Globus pallidus (tissue), 1 donor: ENCODE measurements at places on chromosomes 6 and 20.

DNA sequence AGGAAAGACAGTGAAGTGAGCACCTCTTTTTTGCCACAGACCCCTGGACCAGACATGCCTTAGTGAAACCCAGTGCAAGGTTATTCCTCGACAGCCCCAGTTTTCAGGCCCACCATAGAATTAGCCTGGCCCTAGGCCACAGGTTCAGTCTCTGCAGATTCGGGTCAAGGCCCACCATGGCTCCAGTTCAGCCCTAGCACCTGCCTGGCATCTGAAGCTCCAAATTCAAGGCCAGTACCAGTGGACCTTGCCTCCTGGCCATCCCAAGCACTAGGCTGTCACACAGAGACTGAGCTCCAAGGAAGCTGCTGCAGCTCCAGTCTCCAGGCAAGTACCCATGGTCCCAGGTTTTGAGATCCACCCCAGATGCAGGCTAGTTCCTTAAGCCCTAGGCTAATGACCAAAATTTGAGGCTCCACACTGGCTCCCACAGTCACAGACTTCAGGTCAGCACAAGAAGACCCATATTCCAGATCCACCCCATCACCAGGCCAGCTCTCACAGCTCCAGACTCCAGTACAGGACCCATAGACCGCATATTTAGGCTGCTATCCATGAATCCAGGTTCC is 877.5 kb upstream of the ADGRB3 start:
- DNase-seq, result no peak

DNA sequence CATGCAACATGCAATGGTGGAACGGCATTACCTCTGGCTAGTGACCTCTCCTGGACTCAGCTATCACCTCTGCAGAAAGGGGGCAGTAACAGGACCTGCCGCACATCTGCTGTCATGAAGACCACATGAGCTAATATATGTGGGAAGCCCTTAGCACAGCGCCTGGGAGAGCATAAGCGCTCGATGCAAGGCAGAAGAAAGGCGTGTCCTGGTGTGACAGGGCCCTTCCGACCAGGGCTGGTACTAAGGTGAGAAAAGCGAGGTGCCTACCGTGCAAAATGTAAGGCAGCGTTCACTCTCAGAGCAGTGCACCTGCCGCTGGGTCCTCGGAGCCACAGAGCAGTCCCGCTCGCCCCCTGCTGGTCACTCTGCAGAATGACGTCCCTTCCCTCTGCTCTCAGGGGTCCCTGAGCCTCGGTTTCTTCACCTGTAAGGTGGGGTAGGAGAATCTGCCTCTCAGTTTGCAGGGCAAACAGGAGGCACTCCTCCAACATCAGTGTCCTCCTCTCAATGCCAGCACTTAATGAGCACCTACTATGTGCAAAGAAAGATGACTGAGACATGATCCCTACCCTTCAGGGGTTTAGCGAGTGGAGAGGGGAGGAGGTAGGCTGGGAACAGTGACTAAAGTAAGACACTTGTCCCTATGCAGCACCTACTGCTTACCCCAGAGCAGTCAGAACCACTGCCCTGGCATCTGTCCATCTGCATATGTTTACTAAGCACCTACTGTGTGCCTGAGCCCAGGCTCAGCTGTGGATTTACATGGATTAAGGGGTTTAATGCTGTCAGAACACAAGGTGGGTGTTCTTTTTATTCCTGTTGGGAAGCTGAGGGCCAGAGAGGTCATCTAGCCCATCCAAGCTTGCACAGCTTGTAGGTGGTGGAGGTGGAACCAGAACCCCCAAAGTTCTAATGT is 41.1 kb upstream of the PTGIS start:
- DNase-seq, result peak; percentile 35

DNA sequence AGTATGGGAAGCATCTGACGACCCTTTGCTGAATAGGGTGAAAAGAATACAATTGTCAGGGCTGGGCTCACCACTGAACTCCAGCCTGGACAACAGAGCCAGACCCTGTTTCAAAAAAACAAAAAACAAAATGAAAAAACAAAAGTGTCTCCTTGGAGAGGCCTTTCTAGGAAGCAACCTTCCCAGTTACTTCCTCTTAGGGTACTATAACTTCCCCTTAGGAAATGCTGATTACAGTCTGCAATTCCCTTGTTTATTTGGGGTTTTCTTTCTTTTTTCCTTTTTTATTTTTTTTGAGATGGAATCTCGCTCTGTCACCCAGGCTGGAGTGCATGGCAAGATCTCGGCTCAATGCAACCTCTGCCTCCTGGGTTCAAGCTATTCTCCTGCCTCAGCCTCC is 20.5 kb upstream of the TTPAL start:
- DNase-seq, result no peak

GRCh38 chr6:139099984-139100383 is 34.9 kb upstream of the HECA start:
- no peak for DNase-seq

DNA sequence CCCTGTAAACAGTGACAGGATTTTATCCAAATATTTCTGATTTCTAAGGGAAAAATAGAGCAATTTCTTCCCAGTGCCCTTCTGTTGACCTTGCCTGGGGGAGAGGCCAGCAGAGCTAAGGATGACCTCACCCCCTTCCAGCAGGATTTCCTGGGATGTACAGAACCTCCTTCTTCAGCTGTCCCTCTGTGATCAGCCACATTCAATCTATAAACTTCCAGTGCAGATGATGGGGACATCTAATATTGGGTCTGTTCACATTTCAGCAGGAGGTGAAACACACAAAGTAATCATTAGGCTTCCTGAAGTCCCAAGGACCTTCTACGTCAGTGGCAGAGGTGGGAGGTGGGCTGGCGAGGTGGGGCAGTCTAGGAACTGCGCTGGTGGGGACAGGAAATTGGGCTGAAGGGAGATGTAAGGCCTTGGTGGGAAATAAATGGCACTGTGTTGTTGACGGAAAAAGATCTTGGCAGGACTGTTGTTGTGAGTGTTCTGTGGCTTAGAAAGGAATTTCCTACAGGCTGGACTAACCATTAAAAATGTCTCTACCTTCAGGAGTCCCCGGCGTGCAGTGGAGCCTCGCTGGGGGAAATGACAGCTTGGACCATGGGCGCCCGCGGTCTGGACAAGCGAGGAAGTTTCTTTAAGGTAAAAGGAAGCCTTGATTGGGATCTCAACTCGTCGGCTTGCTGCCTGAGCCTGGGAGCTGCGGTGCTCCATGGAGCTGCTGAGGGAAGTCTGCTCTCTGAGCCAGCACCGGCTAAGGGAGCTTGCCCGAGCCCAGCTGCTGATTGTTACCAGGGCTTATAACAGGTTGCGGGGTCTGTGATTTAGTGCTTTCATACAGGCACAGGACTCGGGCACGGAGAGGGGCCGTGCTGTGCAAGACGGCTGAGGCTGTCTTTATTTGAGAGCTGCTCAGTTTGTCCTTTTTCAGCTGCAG is 127.9 kb upstream of the NAA20 start:
- DNase-seq, result peak; percentile 64

DNA sequence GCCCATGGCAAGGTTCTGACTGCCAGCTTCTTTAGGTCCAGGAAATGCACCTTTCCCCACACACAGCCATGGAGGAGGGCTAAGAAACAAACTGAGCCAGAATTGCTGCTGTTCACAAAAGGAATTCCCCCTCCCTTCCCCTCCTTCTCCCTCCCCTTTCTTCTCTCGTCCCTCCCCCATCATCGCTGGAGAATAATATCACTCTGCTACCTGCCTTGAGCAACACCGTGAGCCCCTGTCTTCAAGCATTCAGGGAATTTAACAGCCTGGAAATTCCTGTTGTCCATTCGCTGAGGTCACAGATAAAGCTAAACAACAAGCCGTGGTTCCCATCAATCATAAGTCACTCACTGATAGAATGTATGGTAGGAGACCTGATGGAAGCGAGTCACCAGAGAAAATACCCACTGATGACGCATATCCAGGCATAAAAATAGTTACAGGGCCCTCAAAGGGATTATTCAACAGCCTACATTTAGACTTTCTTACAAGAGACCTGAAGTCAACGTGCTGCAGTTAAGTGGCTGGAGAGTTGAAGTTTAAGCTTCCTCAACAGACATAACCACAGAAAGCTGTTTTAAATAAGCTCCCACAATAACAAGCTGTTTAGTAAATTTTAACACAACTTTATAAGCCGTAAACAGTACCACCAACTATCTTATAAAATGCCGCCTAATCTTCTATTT is 59.7 kb downstream of the HIVEP2 start:
- no peak for DNase-seq

DNA sequence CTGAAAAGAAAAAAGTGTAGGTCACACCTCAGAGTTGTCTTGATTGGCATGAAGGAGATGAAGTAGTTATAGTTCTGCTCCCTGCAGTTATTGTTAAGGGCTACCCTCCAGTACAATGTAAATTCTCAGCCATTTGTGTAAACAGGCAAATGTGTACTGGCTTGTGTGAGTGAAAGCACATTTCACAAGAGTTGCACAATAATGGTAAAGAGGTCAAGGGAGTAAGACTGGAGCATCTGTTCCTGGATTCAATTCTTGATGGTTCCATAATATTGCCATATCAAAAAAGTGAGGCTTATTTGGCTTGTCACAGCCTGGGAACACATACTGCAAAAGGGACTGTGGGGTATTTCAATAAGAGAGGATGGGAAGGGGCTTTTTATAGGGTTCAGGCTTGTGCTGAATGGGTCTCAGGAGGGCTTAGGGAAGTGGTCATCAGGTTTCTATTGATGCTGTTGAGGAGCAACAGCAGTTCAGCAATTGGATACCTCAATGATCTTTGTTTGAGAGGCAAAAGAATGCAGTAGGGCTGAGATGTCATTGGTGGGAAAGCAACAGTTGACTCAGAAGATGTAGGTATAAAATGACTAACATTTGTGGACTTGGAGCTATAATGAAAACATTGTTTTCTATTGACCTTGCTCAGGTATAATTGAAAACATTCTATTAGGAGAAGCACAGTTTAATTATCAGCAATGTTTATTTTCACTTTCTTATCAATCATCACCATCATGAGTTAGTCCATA is 402.6 kb downstream of the BCKDHB start:
- DNase-seq, result no peak

- DNase-seq, result no peak
Measured at GRCh38 chr6:47016261-47016660, 25.9 kb downstream of the ADGRF1 start.

GRCh38 chr6:38016824-38017223 is 197.3 kb downstream of the ZFAND3 start:
- DNase-seq, result no peak

GRCh38 chr6:112480553-112480952 is 133.4 kb downstream of the RFPL4B start:
- no peak for DNase-seq

DNA sequence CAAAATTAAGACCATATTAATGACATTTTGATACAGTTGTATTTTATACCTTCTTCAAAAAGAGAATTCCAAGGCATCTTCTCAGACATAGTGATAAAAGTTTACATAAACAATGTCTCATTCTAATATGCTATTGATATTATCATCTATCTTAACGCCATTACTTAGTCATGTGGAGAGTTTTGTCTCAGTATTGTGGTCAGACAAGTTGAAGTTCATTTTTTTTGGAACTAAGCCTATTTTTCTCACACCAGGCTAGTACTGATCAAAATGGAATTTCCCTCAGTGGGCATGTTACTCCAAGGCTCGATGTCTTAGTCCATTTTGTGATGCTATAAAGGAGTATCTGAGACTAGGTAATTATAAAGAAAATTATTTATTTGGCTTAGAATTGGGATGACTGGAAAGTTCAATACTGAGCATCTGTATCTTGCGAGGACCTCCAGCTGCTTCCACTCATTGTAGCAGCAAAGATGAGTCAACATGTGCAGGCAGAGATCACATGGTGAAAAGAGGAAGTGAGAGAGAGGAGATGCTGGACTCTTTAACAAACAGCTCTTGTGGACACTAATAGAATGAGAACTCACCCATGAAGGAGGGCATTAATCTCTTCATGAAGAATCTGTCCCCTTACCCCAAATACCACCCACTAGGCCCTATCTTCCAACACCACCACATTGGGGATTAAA is 825.5 kb upstream of the MANEA start:
- DNase-seq, result no peak

DNA sequence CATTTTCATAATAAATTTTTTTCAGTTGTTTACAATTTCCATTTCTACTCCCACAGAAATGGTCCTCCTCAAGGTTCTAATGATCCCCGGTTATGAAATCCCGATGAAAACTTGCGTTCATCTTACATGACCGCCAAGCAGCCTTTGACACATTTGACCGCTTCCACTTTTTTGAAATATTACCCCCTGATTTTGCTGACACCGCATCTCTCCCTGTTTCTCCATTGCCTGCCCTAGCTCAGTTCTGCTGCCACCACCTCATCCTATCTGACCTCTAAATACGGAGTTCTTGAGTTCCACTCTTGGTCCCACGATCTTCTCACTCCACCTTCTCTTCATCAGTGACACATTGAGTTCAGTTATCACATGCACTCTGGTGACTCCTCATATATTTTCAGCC is 74.1 kb downstream of the SLC35B3 start:
- DNase-seq, result no peak

DNA sequence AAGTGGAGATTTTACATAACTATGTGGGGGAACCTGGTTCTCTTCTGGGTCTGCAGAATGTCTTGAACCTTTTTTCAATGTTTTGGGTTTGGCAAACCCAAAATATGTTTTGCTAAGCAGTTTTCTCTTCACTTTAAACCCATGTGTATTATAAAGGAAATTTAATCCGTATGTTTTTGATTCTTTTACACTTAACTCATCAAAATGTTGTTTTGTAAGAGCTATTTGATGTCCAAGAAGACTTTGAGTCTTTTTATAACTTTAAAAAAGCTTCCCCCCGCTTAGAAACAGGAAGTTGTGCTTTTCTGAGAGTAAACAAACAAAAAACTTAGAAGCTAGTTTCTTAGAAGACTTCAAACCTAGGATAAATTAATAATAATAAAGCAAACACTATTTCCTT is 81.9 kb upstream of the CEP162 start:
- no peak for DNase-seq
